Endothelial cell (in vitro differentiated cells): ENCODE measurements at places on chromosomes 1 and 21. TPM values are rescaled to one million over a fixed set of nuclear protein-coding genes. Genes with fewer than 3 reads are reported as not detected.

Gene MTARC1
- total RNA-seq = 2.6 TPM

DNA sequence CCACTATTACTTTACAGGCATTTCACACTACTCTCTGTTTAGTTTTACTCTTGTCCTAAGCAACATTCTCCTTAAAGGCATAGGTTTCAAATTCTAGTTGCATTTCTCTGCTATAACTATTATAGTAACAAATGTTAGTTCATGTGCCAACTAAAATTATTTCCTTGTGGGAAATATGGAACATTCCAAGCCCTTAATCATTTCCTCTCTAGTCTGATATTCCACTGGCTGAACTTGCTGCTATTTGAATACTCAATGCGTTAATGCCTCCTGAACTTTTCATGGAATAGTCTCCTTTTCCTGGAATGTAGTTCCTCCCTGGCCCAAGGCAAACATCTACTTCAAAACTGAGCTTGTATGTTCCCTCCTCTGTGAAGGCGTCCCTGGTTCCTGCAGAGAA is 19.3 kb upstream of the TBX19 start:
- H3K27me3 ChIP-seq = peaks cover 1% of the 10 kb centered on the region
- no peak for DNase-seq
- H3K4me1 ChIP-seq = no peaks in the 10 kb centered on the region
- H3K36me3 ChIP-seq = peaks cover 8% of the 10 kb centered on the region
- H3K27ac ChIP-seq = no peak overlapping the region
- H3K4me3 ChIP-seq = no peak overlapping the region

- H3K27me3 ChIP-seq = peaks cover 2% of the 10 kb centered on the region
- H3K36me3 ChIP-seq = no peaks in the 10 kb centered on the region
- no peak overlapping the region for H3K4me3 ChIP-seq
- no peaks in the 10 kb centered on the region for H3K4me1 ChIP-seq
Measured at GRCh38 chr1:119908661-119909060, 12.3 kb upstream of the ADAM30 start.

Gene NCAM2
- total RNA-seq = 0.64 TPM

Gene GPR3
- total RNA-seq = 2.4 TPM

GRCh38 chr1:32100359-32100758 is 7.5 kb upstream of the KPNA6 start:
- DNase-seq = no peak
- no peak overlapping the region for H3K4me3 ChIP-seq

Gene LCE2A
- total RNA-seq = not detected

DNA sequence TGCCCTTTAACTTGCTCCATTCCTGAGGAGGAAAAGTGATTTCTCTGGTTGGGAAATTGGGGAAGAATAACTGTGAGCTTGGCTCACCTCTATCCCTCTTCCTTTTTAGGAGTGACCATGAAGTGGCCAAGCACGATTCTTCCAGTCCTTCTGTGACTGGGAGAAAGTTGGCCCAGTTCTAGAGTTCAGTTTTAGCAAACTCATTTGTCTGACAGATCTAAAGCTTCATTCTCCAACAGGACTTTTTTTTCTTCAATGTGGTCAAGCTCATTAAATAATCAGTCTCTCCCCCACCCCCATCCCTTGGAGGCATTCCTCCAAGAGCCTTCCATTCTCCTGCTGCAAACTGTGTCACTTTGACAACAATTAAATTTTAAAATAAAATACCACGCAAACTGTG is 6.4 kb upstream of the AGL start:
- H3K4me1 ChIP-seq = peaks cover 6% of the 10 kb centered on the region
- peaks cover 3% of the 10 kb centered on the region for H3K27me3 ChIP-seq
- no peak overlapping the region for H3K27ac ChIP-seq
- no peak for DNase-seq
- no peak overlapping the region for H3K4me3 ChIP-seq

Gene PSMB2
- total RNA-seq = 69.9 TPM

- H3K27me3 ChIP-seq = no peaks in the 10 kb centered on the region
- H3K36me3 ChIP-seq = peaks cover 4% of the 10 kb centered on the region
- peaks cover 19% of the 10 kb centered on the region for H3K4me1 ChIP-seq
- no peak overlapping the region for H3K4me3 ChIP-seq
Measured at GRCh38 chr1:245605480-245606156, 450.8 kb downstream of the KIF26B start.

- H3K36me3 ChIP-seq = no peaks in the 10 kb centered on the region
- peak; percentile 88 for DNase-seq
- H3K27me3 ChIP-seq = no peaks in the 10 kb centered on the region
- H3K4me1 ChIP-seq = no peaks in the 10 kb centered on the region
Measured at GRCh38 chr21:34510148-34511142, 1.6 kb downstream of the KCNE1 start.

Gene RNU1-3
- 3,428 TPM for total RNA-seq

- H3K27me3 ChIP-seq = peaks cover 23% of the 10 kb centered on the region
- H3K4me1 ChIP-seq = peaks cover 51% of the 10 kb centered on the region
- H3K36me3 ChIP-seq = peaks cover 37% of the 10 kb centered on the region
- peak overlapping the region; percentile 78 for H3K4me3 ChIP-seq
- H3K27ac ChIP-seq = peak overlapping the region; percentile 36
Measured at GRCh38 chr1:153776845-153777370, 1.7 kb downstream of the SLC27A3 start.

GRCh38 chr1:158398818-158399514 is at the start of gene OR10T2:
Gene OR10T2 (minus strand): TSS chr1:158399466. CDS start chr1:158399466, 0 bp downstream.
- no peaks in the 10 kb centered on the region for H3K36me3 ChIP-seq
- H3K27ac ChIP-seq = no peak within 1 kb of the TSS
- DNase-seq = no peak
- H3K4me1 ChIP-seq = no peaks in the 10 kb centered on the region
- H3K4me3 ChIP-seq = no peak within 1 kb of the TSS
- no peaks in the 10 kb centered on the region for H3K27me3 ChIP-seq

Gene ADGRL4
- 198 TPM for total RNA-seq

Gene CELA2A
- not detected for total RNA-seq

DNA sequence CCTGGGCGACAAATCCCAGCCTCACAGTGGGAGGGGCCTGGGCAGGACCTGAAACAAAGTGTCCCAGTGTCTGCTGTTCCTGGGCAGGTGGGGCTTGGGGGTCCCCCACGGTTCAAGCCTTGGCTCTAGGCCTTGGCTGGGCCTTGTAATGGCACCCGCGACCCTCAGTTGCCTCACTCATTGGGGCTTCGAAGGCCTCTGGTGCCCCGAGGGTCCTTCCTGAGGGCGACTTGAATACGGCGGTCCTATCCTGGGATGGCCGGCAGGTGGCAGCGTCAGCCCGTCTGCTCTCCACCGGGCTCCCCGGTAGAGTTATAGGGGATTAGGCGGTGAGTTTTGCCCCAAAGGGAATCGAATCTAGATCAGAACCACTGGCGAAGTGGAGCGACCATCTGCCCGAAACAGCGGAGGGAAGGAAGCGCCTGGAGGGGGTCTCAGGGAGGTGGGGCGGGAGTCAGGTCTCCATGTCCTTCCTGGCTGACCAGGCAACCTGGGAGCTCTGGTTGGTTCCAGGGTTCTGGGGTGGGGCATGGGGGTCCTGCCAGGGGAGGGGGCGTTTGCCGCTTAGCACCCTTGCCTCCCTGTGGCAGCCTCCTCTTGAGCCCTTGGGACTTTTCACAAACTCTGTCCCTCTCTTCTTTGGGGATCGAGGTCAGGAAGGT is 2.1 kb upstream of the PEX10 start:
- no peak overlapping the region for H3K27ac ChIP-seq
- peak overlapping the region; percentile 79 for H3K4me3 ChIP-seq
- H3K36me3 ChIP-seq = peaks cover 3% of the 10 kb centered on the region
- H3K4me1 ChIP-seq = peaks cover 4% of the 10 kb centered on the region
- peaks cover 11% of the 10 kb centered on the region for H3K27me3 ChIP-seq

DNA sequence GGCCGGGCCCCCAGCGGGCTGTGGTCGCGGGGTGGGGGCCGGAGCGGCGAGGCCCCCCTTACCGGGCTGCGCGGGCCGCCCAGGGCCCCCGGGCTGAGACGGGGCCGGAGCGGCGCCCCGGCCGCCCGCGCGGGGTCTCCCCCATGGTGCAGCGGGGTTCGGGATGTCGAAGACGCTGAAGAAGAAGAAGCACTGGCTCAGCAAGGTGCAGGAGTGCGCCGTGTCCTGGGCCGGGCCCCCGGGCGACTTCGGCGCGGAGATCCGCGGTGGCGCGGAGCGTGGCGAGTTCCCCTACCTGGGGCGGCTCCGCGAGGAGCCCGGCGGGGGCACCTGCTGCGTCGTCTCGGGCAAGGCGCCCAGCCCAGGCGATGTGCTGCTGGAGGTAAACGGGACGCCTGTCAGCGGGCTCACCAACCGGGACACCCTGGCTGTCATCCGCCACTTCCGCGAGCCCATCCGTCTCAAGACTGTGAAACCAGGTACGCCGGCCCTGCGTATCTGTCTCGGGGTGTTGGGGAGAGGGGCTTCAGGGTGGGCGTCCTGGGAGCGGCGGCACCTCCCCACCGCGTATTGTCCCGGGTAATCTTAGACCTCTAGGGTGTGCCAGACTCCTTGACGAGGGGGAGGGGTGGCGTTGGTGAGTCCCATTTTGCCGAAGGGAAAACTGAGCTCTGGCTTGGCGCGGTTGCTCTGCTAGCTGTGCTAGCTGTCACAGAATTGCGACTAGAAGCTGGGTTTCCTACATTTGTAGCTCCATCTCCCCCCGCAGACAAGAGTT is 745 bp downstream of the MAGI3 start:
- peak; percentile 44 for DNase-seq
- peaks cover 25% of the 10 kb centered on the region for H3K4me1 ChIP-seq
- no peaks in the 10 kb centered on the region for H3K36me3 ChIP-seq
- peak overlapping the region; percentile 9 for H3K27ac ChIP-seq

DNA sequence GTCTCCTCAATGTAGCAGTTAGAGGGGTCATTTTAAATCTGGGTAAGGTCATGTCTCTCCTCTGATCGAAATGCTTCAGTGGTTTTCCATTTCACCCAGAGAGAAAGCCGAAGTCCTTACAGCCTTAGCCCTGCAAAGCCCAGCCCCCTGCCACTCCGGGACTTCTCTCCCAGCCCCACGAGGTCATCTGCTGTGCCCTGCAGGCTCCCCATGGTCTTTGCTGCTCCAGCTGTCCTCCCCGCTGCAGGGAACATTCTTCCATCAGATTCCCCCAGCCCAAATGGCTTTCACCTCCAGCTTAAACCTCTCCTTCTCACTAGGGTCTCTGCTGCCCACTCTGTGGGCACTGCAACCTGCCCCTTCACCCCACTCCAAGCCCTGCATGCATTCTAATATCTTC is 626.5 kb downstream of the NPHP4 start:
- H3K27me3 ChIP-seq = peaks cover 7% of the 10 kb centered on the region
- H3K27ac ChIP-seq = no peak overlapping the region
- H3K36me3 ChIP-seq = peaks cover 3% of the 10 kb centered on the region
- H3K4me1 ChIP-seq = no peaks in the 10 kb centered on the region

DNA sequence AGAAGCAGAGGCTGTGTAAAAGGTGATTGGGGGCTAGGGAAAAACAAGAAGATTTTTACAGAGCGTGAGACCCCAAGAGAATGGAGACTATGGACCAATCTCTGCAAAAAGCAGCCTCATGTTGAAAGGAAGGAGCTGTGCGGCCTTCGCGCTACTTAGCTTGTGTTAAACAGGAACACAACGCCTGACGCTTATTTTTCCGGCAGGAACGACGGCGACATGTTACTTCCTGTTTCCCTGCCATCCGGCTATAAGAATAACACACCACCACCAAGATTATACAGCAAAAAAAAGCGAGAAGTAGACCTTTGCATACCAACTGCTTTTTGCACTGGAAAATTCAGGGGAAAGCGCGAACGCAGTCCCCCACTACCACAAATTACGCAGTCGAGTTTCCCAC is 272.7 kb downstream of the FAM72C start:
- H3K36me3 ChIP-seq = no peaks in the 10 kb centered on the region
- no peak for DNase-seq
- peaks cover 10% of the 10 kb centered on the region for H3K4me1 ChIP-seq
- H3K27me3 ChIP-seq = peaks cover 1% of the 10 kb centered on the region
